ENCODE measurements at places on chromosomes 2 and 18.

GRCh38 chr18:78767648-78768071 is 212.0 kb upstream of the SALL3 start:
- DNase-seq: no peak

GRCh38 chr2:239047420-239047819 is 199.5 kb downstream of the TWIST2 start:
- no peak for DNase-seq

- no peak for DNase-seq
Measured at GRCh38 chr2:113260991-113261390, 17.7 kb downstream of the PAX8 start.

GRCh38 chr2:188979187-188980114 is 5.3 kb downstream of the COL3A1 start:
- DNase-seq: no peak

DNA sequence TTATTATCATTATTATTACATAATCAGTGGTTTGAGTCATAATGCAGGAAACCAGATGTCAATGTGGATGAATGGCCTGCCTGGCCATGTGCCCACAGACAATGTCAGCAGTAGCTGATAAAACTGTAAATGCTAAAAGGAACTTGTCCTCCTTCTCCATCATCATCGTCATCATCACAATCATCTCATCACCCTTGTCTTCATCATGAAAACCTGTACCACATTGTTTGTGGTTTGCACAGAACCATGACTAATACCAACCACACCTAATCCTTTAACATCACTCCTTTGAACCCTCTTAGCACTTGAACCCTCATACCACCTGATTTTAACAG is 96.0 kb downstream of the HNMT start:
- DNase-seq: peak; percentile 50

Data from LoVo (cell line).